Fibroblast of skin of right biceps (primary cell): ENCODE measurements at places on chromosomes 11 and 22.

GRCh38 chr11:58487170-58487569, 20.7 kb downstream of the OR5B21 start:
- DNase-seq, result no peak

- peak; percentile 71 for DNase-seq
Observed at GRCh38 chr11:118618115-118618990, 10.9 kb downstream of the PHLDB1 start.

DNA sequence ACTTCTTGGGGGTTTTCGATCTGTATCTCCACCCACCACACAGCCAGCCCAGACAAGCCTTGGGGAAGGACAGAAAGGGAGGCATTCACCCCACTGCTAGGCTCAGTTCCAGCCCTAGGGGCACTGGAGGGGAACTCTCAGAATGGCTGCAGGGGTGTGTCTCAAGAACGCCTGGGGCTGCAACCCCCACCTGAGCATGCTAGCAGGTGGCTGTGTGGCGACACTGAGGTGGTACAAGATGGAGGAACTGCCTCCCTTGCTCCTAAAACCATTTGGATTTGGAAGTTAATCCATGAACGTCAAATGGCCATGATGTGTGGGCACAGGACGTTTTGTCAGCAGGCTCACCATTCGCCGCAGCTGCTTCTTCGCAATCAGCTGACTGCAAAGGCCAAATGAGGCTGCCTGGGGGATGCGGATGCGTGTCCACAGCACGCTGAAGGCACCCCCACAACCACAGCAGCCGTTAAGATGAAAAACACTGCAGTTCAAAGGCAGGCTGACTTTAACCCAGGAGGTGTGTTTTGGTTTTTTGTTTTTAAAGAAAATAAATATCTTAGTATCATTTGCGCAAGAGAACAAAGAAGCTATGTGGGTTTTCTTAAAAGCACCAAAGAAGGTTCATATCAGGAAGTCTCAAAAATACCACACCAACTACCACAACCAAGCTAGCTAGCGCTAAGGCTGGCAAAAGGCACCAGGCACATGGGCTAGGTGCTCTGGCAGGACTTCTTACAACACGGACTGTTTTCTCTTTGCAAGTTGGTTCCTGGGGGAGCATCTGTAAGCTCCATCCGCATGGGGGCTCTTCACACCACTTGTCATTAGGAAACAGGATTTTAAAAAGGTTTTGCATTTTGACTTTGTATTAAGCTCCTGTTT, 22.2 kb upstream of the NAP1L4 start:
- DNase-seq, result no peak

- DNase-seq, result no peak
Observed at GRCh38 chr22:32475468-32476010, 928 bp downstream of the FBXO7 start.

DNA sequence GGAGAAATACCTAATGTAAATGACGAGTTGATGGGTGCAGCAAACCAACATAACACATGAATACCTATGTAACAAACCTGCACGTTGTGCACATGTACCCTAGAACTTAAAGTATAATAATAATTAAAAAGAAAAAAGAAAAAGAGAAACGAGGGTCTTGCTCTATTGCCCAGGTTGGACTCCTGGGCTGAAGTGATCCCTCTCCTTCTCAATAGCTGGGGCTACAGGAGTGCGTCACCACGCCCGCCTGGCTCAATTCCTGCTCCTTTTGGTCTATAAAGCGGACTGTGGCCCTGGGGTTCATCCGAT, 521 bp upstream of the PTS start:
- DNase-seq, result peak; percentile 64

DNA sequence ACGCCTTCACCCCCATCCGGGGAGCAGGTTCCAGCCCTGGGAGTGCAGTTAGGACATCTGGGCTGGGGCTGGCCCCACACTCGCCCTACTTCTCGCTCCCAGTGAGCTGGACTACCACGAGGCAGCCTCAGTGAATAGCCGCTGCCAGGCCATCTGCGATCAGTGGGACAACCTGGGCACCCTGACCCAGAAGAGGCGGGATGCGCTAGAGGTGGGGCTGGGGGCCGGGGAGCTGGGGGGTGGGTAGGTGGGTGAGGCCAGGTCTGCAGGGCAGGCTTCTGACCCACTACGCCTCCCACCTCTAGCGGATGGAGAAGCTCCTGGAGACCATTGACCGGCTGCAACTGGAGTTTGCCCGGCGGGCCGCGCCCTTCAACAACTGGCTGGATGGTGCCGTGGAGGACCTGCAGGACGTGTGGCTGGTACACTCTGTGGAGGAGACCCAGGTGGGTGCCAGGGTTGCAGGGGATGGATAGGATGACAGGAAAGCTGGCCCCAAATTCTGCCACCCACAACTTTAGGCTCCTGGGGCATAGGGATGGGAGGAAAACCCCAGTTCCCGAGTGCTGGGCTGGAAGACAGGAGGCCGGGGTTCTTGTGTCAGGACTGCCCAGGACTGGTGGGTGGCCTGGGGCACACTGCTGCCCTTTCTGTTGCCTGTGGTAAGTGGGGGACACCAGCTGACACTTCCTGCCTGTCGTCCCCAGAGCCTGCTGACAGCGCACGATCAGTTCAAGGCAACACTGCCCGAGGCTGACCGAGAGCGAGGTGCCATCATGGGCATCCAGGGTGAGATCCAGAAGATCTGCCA, 8.3 kb downstream of the CTSF start:
- DNase-seq, result no peak
